Stimulated activated CD8-positive, alpha-beta memory T cell treated with anti-CD3 and anti-CD28 coated beads, Interleukin-7, amount 100 ng/mL, for 1 hour (primary cell): ENCODE measurements at places on chromosomes 4 and X.

GRCh38 chrX:24099394-24099793, 44.6 kb downstream of the EIF2S3 start:
- DNase-seq: no peak

GRCh38 chrX:132119283-132119682, 8.5 kb downstream of the FRMD7 start:
- DNase-seq: no peak

- no peak for DNase-seq
These were observed 12.3 kb downstream of the PITX2 start for GRCh38 chr4:110610620-110610939.

GRCh38 chr4:64417974-64418373, 8.7 kb upstream of the TECRL start:
- DNase-seq: no peak

DNA sequence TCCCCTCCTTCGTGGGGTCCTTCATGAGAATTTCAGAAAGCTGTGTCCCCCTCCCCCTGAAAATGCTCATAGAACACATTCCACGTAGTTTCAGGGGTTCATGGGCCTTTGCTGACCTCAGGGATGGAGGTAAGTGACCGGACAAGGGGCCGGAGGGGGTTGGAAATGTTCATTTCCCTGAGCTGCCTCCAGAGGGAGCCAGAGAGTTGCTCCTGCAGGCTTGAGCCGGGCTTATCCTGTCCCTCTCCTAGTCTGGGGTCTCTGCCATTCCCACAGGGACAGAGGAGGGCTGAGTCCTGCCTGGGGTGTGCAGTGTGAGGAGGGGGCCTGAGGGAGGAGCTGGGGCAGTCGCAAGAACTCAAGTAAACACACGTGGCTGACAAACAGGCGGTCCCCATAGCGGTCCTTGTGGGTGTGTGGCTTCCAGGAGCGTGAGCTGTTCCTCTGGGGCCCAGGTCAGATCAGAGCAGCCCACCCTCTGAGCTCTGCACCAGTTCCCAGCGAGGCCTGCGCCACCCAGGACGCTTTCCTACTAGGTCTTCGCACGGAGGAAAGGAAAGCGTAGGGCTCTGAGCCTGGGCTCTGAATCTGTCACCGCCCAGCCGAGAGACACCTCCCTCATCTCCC, 62.5 kb downstream of the WFS1 start:
- no peak for DNase-seq

GRCh38 chr4:174654634-174655033, 132.3 kb upstream of the HPGD start:
- DNase-seq: no peak

GRCh38 chrX:25733148-25733547, 405.0 kb upstream of the MAGEB18 start:
- no peak for DNase-seq

DNA sequence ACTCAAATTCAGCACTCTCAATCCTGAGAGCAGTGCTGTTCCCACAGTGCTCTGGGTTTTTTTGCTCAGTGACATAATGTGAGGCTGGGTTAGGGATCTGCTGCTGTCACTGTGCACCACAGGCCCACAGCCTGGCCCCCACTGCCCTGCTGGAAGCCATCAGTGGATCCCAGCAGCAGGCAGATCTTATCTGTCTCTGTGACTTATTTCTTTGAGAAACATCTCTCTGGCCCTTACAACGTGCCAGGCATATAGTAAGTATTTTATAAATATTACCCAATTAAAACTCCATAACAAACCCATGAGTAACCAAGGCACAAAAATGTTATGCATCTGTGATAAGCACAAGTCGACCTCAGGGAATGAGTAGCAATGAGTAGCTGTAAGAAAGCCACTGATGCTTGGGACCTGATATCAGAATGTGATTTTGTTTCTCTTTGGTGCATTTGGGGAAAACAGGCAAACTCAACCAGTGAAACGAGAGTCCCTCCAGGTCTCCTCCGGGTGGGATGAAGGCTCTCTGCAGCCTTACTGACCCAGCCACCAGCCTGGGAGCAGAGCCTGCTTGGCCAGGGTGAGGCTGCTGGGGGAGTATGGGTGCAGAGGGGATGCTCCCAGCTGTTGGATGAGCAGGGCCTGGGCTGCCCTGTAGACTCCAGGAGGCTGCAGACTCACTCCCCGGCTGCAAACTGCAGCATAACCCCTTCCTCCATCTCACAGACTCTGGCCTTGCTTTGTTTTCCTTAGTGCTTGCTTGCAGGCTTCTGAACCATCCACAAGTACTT, 172.7 kb upstream of the LNX1 start:
- DNase-seq: no peak

- no peak for DNase-seq
These were observed 73.4 kb downstream of the GPC3 start for GRCh38 chrX:133911825-133912495.

DNA sequence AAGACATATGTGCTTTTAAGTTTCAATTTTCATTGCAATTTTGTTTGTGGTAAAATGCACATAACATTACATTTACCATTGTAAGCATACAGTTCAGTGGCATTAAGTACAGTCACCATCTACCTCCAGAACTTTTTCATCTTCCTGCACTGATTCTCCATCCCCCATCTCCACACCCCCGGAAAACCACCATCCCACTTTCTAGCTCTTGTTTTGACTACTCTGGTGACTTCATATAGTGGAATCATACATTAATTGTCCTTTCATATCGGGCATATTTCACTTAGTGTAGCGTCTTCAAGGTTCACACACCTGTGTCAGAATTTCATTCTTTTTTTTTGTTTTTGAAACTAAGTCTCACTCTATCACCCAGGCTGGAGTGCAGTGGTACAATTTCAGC, 143.5 kb downstream of the GPR143 start:
- DNase-seq: no peak

DNA sequence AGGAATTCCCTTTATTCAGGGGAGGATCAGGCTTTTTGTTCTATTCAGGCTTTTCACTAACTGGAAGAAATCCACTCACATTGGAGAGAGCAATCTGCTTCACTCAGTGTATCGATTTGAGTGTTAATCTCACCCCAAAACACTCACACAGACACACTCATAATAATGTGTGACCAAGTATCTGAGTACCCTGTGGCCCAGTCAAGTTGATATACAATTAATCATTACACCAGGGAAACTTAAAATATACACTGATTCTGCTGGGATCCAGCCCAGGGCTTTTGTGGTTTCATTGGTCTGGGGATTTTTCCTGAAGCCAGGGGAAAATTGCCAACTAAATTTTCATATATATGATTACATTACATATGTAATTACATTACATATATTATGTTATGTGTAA, 44.0 kb upstream of the GATB start:
- no peak for DNase-seq

GRCh38 chrX:45750639-45751038, 550.0 kb upstream of the DIPK2B start:
- no peak for DNase-seq
